Astrocyte (in vitro differentiated cells and primary cell): ENCODE measurements at places on chromosomes 16 and 17. TPM values are rescaled to one million over a fixed set of nuclear protein-coding genes. Genes with fewer than 3 reads are reported as not detected.

The PITPNM3 gene
- total RNA-seq: 1.0 and 1.3 TPM in 2 replicates

GRCh38 chr17:67515490-67516083, 138.5 kb downstream of the PITPNC1 start:
- no peak for DNase-seq

DNA sequence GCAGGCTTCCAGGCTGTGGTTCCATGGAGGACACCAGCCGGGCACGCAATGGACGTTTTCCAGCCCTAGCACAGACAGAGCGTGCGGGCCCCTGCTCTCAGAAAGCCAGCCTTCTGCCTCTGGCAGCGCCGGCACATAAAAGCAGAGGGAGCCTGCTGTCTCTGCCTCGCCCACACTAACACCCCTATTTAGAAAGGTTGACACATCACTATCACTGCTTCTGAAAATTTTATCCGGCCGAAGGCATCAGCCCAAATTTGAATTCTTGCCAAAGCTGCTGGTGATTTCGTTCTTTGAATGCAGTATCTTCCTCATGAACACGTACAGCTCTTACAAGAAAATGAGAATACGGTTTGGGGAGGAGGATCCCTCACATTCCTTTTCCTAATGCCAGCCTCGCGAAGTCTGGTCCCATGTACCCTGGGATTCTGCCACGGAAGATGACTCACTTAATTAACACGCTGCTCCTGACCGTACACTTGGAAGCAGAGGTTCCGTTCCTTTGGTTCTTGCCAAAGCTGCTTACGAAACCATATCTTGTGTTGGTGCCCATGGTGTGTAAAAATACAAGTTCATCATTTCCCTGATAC, 1.3 kb upstream of the RAB11FIP3 start:
- DNase-seq: peak; percentile 96

The HCRT gene
- total RNA-seq: not detected in 2 replicates

- DNase-seq: no peak
These were observed 44.7 kb downstream of the PSME3IP1 start for GRCh38 chr16:57140931-57141668.

The NXPH3 gene
- total RNA-seq: 0.19 and 0.43 TPM in 2 replicates

The CPNE7 gene
- 6.7 and 7.5 TPM in 2 replicates for total RNA-seq

DNA sequence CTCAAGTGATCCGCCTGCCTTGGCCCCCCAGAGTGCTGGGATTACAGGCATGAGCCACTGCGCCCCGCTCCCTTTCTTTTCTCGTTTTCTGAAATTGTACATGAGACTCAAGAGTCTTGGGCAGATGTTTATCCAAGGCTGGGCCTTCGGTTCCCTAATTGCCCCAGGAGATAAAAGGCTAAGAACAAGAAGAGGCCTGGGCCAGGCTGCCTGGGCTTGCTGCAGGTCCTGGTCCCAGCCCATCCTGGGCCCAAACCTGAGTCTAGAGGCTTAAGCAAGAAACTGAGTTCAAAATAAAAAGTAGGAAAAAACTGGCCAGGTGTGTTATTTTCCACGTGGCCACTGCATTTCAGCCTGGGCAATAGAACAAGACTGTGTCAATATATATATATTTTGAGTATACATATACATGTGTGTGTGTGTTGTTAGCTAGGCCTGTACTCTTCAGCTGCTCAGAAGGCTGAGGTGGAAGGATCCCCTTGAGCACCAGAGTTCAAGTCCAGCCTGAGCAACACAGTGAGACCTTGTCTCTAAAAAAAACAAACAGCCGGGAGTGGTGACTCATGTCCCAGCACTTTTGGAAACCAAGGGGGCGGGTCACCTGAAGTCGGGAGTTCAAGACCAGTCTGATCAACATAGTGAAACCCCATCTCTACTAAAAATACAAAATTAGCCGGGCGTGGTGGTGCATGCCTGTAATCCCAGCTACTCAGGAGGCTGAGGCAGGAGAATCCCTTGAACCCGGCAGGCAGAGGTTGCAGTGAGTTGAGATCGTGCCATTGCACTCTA, 6.8 kb upstream of the CLUH start:
- no peak for DNase-seq

The NOD2 gene
- not detected in 2 replicates for total RNA-seq

GRCh38 chr16:252366-253337, 18.0 kb downstream of the FAM234A start:
- no peak for DNase-seq

DNA sequence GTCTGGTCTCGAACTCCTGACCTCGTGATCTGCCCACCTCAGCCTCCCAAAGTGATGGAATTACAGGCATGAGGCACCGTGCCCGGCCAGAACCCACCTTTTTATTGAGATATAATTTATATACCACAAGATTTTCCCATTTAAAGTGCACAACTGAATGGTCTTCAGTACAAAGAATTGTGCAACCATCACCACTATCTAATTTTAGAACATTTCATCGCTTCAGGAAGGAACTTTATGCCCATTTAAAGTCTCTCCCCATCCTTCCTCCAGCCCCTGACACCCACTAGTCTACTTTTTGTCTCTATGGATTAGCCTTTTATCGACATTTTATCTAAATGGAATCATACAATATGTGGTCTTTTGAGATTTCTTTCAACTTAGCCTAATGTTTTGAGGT, 25.4 kb upstream of the HELZ start:
- DNase-seq: no peak

GRCh38 chr16:3118204-3118790, 5.9 kb downstream of the ZNF205 start:
- no peak for DNase-seq

DNA sequence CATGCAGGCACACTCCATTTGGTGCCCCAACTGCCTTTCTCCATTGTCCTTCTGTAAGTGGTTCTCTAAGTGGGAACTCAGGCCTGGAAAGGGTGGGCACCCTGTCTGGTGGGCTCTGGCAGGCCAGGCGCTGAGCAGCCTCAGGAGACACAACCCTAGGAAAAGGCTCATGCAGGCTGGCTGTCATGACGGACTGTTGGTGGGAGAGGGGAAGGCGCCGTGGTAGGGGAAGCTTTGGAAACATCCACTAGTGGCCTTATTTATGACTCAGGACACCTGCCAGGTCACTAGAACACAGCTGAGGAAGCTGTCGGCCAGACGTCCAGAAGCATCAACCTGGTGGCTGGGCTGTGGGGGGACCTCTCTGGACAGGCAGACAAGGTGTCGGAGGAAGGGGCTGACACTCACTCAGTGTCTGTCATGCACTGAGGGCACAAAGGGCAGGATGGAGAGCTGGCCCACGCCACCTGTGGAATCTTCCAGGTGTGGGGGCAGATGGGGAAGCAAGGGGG, 216.0 kb downstream of the SEC14L1 start:
- DNase-seq: no peak

DNA sequence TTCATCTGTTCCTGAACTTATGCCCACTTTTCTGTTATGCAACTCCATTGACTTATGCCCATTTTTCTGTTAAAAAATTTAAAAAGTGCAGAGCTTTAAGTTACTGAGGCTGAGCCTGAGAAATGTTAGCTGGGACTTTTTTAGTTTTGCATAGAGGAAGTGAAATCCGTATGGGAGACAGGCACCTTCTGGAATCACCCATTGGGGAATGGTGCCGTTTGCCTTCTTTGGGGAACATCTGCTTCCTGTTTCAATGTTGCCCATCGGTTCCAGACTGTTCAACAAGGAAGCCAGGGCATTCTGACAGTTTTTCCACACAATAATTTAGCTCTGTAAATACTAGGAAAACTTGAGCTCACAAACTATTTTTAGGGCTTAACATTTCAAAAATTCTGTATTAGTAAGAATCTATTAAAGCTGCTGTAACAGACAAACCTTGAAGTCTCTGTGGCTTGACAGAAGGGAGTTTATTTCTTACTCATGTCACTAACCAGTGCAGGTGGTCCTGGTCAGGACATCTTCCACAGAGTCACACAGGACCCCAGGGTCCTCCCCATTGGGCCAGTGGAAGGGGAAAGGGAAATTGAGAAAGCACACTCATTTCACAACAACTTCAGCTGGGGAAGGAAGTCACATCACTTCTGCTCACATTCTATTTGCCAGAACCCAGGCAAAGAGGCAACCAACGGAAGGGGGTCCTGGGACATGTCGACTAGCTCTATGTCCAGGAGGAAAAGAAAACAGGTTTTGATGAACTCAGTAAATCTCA, 17.2 kb downstream of the PRKCB start:
- DNase-seq: no peak

GRCh38 chr17:79666111-79666510, 55.3 kb upstream of the RBFOX3 start:
- no peak for DNase-seq

DNA sequence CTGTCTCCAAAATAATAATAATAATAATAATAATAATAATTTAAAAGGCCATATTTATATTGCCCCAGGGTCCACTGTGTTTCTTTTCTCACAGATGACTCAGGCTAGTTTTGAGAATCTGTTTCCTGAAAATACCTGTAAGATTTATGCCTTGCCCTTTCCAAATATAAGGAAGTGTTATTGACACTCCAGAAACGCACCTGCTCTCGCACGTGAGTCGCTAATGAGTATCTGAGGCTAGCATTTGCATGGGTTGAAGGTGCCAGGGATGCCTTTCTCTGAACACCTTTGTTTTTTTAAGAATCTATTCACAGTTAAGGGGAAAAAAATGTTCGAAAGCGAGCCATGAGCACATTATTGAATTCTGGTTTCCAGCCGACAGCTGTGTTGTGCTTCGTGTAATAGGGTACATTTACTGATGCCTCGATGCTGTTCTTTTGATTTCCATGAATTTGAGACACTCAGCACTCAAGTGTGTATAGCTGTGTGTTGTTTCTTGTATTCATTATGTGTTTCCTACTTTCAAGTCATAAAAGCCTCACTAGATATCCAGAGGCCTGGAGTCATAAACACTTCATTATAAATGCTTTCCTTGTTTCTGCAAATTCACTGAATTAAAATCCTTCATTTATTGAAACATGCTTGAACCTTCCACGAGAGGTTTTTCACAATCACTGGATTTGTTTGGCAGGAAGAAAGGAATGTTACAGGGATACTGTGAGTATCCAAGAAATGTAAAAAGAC, 45.0 kb upstream of the NOL11 start:
- no peak for DNase-seq

- DNase-seq: no peak
These were observed 711 bp downstream of the ALYREF start for GRCh38 chr17:81890447-81891302.

The MEFV gene
- not detected in 2 replicates for total RNA-seq

DNA sequence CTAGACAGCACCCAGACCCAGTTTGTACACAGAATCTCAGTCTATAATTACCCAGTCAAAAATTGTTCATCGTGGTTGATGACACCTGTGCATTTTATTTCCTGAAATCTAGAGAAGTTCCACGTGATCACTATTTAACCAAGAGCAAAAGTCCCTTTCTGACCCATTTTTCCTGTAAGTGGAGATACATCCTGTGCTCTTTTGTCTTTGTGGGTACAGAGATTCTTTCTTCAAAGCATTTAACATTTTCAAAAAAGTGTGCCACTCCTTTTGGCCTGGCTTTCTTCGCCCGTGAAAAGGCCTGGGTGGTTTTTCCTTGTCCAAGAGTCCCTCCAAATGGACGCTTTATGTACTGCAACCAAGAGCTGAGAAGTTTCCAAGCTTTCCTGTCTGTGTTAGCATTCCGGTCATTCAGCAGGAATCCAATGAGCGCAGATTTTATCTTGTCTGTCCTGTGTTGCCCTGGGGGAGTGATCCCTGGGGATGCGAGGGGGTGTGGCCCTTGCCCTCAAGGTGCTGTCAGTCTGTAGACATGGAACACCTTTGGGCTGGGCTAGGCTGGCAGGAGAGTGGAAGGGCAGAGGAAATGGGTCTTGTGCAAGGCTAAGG, 161.1 kb upstream of the CACNG5 start:
- DNase-seq: peak; percentile 54

The DNAH17 gene
- total RNA-seq: 0.12 and 0.14 TPM in 2 replicates

The NPIPB9 gene
- total RNA-seq: 0.86 and 2.3 TPM in 2 replicates

- DNase-seq: peak; percentile 83
These were observed 143.9 kb downstream of the KCNJ2 start for GRCh38 chr17:70313086-70313852.
